ENCODE measurements at places on chromosomes 16 and 17.

GRCh38 chr17:4800462-4801196 lies 1.5 kb downstream of the C17orf114 start:
- no peak for ATAC-seq

- ATAC-seq = no peak
Measured at GRCh38 chr17:77418609-77419008, 277.8 kb downstream of the SEC14L1 start.

DNA sequence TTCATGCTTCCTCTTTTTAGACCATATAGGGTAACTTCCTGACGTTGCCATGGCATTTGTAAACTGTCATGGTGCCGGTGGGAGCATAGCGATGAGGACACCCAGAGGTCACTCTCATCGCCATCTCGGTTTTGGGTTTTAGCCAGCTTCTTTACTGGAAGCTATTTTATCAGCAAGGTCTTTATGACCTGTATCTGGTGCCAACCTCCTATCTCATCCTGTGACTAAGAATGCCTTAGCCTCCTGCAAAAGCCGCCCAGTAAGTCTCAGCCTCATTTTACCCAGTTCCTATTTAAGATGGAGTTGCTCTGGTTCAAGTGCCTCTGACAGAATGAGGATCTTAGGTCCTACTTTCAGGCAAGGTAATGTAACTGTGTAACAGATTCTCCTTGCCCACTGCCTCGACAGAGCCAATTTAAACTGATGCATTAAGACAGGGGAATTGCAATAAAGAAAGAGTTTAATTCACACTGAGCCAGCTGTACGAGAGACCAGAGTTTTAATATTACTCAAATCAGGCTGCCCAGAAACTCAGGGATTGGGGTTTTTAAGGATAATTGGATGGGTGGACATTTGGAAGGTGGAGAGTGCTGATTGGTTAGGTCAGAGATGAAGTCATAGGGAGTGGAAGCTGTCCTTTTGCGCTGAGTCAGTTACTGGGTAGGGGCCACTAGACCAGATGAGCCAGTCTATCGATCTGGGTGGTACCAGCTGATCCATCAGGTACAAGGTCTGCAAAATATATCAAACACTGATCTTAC lies 59.9 kb upstream of the ATF7IP2 start:
- no peak for ATAC-seq

- ATAC-seq = no peak
Measured at GRCh38 chr17:75637143-75637538, 3.9 kb downstream of the SMIM5 start.

DNA sequence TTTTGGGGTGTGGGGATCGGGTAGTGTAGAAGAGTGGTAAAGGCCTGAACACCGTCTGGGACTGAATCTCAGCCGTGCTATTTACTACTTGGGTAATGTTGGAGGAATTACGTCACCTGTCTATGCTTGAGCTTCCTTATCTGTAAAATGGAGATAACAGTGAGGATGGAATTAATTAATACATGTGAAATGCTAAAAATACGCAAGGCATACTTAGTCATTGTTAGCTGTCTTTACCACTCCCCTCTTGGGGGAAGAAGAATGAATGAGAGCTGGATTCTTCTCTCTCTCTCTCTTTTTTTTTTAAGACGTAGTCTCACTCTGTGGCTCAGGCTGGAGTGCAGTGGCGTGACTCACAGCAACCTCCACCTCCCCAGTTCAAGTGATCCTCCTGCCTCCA lies 41.1 kb upstream of the TANGO6 start:
- no peak for ATAC-seq

DNA sequence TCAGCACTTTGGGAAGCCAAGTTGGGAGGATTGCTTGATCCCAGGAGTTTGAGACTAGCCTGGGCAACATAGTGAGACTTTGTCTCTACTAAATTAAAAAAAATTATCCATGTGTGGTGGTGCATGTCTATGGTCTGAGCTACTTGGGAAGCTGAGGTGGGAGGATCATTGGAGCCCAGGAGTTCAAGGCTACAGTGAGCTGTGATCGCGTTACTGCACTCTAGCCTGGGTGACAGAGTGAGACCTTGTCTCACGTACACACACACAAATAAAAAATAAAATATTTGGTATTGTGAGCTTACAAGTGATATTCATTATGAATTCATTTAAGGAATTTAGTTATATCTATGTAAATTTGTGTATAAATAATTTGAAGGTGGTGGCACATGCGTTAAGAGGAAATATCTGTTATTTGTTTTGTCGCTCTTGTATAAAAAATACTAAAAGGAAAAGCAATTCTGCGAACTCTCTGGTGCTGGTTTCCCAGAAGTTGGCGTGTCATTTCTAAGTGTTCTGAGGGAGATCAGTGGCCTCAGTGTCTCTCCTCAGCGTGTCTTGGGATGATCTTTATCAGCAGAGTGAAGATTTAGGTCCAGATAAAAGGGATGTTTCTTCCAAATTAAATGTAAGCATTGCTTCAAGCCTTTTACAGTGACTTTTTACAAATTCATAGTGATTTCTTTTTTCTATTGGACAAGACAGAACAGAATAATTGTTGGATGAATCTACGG lies 187.6 kb downstream of the FTO start:
- ATAC-seq = no peak

DNA sequence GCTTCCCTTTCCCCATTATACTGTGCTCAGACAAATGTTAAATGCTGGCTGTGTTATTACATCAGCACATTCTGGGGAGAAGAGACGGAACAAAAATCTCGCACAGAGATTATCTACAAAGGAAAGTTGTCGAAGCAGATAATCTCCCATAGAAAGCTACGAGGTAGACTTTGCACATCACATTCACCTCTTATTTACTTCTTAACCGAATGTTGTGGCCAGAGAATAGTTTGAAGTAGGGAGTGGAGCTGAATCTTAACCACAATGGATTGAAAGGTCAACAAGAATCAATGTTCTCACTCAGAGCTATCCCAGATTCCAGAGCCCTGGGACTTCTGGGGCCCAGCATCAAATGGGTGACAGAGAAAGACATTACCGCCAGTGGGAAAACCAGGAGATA lies 28.4 kb upstream of the LONP2 start:
- ATAC-seq = no peak

DNA sequence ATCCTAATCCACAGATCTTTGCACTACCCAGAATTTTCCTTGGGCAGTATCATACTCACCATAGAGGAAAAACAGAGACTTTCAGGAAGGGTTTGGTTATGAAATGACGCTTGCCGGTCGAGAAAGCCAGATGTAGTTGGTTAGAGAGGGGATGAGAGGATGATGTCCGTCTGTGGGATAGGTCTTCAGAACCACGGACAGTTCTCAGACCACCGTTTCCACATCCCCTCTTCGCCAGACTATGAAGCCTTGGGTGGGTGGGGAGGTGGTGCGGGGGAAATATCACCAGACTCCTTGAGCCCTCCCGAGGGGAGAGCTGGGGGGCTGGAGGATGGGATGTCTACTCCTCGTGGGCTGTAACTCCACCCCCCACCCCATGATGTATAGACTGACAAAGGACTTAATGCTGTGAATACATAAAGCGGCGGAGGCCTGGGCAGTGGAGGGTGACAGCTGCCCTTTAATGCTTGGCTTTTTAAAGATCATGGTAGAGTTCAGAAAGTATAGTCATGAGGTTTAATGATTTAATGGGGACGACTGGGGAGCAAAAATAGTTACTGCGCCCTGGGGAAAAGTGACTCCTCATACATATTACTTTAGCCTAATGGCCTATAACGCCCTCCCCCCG lies 96.6 kb downstream of the MRM1 start:
- ATAC-seq = no peak

DNA sequence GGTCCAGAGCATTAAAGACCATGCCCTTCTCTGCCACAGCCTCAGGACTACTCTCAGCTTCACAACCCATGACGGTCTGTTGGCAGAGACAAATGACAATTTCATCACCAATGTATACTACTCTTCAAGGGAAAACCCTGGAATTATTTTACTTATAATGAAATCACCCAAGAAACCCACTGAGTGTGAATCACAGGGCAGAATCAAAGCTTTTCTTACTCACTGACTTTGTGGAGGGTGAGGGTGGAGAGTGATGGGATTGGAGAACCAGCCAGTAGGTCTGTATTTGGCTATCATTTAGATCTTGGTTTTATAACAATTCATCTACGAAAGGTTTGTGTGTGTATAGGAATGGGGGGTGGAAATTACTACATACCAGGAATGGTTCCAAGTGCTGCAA lies 442.6 kb downstream of the SHISA9 start:
- no peak for ATAC-seq

- no peak for ATAC-seq
Measured at GRCh38 chr16:62068747-62069146, 32.5 kb upstream of the CDH8 start.

- no peak for ATAC-seq
Measured at GRCh38 chr16:60776281-60776680, 1260.0 kb downstream of the CDH8 start.

GRCh38 chr16:16805809-16806208 lies 426.9 kb downstream of the NPIPA7 start:
- no peak for ATAC-seq

Data from esophagus mucosa (tissue), 1 donor.